Midbrain (tissue), 1 donor: ENCODE measurements at places on chromosomes 7 and 10.

DNA sequence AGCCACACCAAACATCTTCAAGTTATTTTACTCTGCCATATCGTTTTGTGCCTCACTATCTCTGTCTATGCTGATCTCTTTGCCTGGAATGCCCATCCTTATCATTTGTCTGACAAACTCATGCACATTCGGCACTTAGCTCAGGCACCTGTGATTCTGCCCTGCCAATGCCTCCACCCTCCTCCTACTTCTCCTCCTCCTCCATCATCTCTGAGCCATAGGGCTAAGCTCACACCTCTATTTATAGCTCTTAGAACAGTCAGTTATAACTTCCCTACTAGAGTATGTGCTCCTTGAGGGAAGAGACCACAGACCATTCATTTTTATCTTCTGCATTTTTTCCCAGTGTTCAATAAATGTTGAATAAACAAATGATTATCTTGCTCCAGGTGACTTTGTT, 51.2 kb upstream of the CDK13 start:
- DNase-seq, result no peak

DNA sequence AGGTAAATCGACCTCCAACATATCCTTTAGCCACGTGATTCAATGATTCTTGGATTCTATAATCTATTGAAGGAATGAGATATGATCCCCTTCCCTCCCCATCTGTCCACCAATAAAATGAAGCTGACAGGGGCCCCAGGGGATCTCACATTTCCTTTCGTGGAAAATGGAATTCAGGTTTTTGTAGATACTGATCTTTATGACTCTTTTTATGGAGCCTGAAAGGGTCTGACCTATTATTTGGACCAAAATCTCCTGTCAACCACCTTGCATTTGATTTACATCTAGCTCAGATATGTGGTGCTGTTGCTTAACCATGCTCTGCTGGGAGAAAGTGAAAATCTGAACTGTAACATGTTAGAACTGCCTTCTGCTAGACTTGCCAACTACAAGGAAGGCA, 234.0 kb upstream of the CXCL12 start:
- no peak for DNase-seq

- DNase-seq, result peak; percentile 72
Observed at GRCh38 chr7:5677538-5678294, 103.7 kb downstream of the RNF216 start.

DNA sequence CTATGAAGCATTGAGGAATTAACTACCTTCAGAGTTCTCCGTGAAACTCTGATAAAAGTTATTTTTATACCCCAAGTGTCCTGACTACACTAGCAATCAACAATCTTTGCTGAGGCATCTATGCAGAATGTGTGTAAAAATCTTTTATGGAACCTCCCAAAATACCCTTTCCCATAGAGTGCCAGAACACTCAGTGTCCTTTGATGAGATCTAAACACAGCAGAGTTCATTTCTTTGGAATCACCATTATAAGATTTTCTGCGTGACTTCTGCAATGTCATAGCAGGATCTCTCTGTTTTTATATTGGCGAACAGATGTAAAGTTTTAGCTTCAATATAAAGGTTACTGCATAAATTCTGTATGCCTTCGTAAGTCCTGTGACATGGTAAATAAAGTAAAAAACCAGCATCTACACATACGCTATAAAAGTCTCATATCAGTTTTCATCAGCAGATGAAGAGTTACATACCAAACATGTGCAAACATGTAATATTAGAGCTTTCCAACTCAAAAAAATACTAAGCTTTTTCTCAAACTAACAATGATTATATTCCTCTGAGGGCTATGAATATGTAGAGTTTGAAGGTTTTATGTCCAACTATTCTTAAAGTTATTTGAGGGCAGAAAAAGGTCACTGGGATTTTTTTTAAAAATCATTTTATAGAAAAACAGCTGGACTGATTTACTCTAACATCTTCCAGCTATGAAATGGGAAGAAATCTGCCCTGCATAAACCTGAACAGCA, 67.2 kb downstream of the SKIDA1 start:
- no peak for DNase-seq

DNA sequence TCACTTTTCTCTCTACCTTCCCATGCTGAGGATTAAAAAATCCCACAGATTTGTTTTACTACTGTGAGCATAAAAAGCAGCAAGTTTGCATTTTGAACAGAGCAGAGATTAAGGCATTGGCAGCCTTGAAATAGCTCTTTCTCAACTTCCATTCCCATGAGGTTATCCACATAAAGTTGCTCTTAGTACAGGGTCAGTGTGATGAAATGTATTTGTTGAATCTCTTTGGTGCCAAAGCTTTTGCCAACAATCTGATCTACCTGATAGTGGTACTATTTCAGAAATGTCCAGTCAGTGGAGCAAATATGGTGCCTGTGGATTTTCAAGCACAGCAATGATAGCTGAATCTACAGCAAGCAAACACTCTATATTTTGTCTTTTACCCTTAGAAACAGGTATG, 254.8 kb downstream of the INHBA start:
- DNase-seq, result no peak

DNA sequence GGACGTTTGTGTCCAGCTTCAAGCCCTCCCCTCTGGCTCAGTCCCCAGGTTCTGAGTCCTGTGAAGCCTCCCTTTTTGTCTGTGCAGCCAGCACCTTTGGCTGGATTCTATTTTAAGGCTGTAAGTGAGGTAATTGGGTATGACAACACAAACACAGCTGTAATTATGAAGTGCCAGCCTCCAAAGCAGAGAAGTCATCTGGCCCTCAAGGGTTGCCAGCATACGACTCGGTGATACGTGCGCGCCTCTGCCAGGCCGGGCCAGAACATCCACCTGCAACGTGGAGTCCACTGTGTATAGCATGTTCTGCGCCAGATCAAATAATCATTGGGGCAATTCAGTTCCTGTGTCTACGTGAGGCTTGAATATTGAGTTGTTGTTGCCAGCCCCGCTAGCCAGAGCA, 6.7 kb upstream of the FAM180A start:
- no peak for DNase-seq

GRCh38 chr7:127667017-127667670, 15.2 kb downstream of the SND1 start:
- DNase-seq, result no peak

DNA sequence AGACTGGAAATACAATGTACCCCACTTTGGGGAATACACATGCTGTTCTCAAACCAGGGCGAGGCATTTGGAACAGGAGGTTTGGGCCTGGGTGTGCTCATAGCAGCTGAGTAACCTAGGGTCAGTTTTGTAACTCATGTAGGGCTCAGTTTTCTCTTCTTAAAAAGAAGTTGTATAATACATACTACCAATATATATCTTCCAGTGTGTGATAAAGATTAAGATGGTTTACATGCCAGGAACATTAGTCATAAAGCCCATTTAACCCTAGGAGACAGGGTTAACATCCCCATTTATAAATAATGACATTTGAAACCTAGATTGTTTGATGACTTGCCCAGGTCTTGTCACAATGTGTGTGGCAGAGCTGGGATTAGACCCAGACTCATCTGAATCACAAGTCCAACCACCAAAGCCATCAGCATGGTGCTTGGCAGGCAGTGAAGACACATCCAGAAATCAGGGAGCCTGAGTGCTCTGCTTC, 6.0 kb downstream of the AKR1B10 start:
- DNase-seq, result no peak

DNA sequence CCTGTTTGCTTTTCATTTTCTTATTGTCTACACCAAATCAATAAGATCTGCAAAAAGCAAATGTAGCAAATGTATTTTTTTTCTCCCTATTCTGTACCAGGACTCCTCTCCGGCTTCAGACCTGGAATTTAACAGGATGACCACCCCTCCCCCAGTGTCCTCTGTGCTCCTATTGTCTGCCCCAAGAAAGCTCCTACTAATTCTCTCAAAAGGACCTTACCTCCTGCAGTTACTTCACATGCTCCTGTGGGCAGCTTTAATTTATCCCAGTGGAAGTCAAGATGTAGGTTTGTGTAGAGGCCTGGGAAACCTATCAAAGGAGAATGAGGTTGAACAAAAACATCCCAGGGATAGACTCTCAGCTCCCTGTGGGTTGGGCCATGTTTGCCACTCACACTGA, 31.3 kb downstream of the PLXNA4 start:
- no peak for DNase-seq
